ENCODE measurements at places on chromosomes 5 and 9.

DNA sequence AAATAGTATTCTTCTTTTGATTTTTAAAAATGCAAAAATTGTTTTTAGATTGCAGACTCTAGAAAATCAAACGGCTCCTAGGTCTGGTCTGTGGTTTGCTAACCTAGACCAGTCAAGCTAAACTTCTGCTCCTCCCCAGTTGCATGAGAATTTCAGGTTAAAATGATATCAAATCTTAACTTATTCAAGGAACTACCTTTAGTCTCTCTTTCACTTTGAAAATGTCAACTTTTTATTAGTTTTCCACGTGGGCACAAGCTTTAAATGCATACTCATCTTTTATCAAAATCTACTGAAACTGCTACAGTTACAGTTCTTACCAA, 8.8 kb downstream of the CAMK4 start:
- no peak for DNase-seq

- no peak for DNase-seq
Observed at GRCh38 chr5:178711572-178711971, 18.9 kb downstream of the ZNF354A start.

DNA sequence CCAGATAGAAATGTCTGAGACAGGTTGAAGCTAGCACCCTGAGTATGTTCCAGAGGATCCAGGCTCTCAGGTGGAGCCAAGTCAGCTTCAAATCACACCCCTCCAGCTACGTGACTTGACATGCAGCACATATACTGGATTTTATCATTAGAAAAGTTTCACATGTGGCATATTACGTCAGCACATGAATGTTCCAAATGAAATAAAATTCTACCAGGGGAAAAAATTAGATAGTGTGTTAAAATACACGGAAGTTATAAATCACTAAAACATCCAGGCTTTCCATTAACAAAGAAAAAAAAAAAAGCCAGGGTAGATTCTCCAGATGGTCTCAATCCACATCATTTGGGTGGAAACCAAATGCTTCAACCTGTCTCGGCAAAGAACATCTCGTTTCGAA, 251.6 kb downstream of the MPDZ start:
- DNase-seq = no peak

DNA sequence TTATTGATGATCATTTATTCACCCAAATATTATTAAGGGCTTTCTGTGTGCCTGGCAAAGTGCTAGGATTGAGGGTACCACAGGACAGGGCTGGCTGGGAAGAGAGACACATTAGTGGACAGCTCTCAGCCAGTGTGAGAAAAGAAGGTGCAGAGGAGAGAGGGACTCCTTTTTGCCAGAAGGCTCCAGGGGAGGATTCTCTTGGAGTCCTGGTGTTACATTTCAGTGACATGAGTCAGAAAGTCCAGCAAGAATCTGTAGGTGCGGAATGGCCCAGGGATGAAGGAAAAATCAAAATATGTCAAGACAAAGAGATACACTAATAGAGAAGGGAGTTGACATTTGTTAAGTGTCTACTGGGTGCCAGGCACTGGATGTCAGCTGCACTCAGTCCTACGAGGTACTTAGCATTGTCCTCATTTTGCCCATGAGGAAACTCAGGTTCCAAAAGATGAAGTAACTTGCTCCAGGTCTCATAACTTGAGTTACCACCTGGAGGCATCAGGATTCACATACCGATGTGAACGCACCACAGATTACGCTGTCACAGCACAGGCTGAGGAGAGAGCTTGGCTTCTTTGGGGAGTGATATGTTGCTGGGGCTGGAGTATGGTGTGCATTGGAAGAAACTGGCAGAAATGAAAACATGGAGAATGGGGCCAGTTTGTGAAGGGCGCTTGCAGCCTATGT, 60.5 kb downstream of the RASGRF2 start:
- DNase-seq = no peak

GRCh38 chr5:170266570-170267381, 30.8 kb downstream of the LCP2 start:
- DNase-seq = no peak

Measured in AG04450 (cell line).